ENCODE measurements at places on chromosomes 2 and 18.

- DNase-seq, result no peak
These were observed 3.6 kb downstream of the ARID5A start for GRCh38 chr2:96540136-96540535.

- no peak for DNase-seq
These were observed 4.3 kb upstream of the UGT1A6 start for GRCh38 chr2:233688341-233688740.

- DNase-seq, result no peak
These were observed 15.7 kb downstream of the FAM98A start for GRCh38 chr2:33583194-33583938.

GRCh38 chr18:1930291-1931270, 640.7 kb downstream of the METTL4 start:
- no peak for DNase-seq

DNA sequence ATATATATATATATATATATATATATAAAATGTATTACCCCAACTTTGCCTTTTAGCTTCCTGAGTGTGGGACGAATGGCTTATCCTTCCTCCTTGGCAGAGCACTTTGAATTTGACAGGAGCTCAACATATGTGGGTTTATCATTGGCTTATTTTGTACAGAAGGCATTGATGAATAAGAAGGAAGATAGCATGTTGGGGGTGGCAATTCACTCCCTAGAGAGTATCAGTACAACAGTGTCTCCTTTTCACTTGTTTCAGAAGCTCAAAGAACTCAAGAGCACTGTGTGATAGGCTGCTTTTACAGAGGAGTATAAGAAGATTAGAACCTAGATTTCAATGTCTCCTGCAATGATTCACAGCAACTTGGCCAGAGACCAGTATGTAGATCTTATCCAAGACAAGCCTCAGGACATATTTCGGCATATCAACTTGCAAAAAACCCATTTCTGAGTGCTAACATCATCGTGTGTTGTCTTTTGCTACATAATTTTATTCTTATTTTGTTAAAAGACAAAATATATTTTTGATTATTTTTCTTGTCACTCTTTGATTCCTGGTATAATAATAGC, 345.8 kb downstream of the SOCS6 start:
- no peak for DNase-seq

GRCh38 chr18:62420151-62420512, 95.0 kb downstream of the TNFRSF11A start:
- DNase-seq, result no peak

- DNase-seq, result no peak
These were observed 84.5 kb downstream of the AFF3 start for GRCh38 chr2:100057901-100058261.

GRCh38 chr18:41942254-41942653, 12.8 kb upstream of the PIK3C3 start:
- DNase-seq, result no peak

DNA sequence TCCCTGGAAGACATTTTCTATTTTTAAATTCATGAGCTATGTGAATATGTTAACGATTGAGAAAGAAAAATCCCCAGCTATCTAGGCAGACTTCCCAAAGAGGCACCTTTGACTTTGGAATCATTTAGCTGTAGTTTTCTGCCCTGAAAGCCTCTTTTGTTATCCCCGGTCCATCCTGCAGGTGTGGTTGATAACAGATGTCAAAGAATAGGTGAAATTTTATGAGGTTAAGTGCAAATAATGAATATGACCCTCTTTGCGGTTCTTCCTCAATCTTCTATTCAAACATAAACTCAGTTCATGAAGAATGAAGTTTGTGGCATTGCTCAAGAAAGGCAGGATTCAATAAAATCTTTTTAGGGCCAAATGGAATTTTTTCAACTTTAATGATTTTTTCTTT, 51.6 kb upstream of the ATP8B1 start:
- no peak for DNase-seq

- peak; percentile 51 for DNase-seq
These were observed 102.6 kb downstream of the HDAC4 start for GRCh38 chr2:239298116-239298804.

DNA sequence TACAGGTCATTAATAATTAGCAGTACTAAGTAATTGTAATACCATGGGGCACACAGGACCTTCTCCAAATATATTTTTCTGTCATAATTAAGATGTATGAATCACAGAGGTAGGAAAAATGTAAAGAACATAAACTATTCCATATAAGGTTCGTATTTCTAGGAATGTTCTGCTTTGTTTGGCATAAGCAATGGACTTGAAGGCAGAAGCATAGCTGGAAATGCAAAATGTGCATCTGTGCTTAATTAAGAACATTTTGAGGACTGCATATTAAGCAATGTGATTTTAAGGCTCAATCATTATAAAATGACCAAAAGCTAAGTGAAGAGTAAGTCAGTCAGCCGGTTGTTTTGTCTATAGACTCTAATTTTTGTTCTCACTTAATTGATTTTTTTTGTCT, 123.2 kb downstream of the RBM43 start:
- no peak for DNase-seq

DNA sequence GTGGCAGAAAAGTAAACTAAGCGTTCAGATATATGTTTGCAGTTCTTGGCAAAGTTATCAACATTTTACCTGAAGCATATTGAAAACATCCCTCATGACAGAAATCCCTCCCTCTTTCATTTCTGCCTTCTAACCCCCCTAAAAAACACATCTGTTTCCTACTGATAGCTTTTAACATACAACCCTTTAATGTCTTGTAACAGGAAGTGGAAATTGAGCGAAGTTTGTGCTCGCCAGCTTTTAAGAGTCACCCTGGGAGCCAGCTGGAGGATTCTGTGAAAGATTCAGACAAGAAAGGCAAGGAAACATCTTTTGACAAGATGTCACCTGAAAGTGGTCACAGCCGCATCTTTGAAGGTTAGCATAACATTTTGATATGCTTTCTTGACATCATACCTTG, 247.4 kb downstream of the XIRP2 start:
- no peak for DNase-seq

GRCh38 chr2:203774760-203775159, 68.3 kb downstream of the CD28 start:
- no peak for DNase-seq

DNA sequence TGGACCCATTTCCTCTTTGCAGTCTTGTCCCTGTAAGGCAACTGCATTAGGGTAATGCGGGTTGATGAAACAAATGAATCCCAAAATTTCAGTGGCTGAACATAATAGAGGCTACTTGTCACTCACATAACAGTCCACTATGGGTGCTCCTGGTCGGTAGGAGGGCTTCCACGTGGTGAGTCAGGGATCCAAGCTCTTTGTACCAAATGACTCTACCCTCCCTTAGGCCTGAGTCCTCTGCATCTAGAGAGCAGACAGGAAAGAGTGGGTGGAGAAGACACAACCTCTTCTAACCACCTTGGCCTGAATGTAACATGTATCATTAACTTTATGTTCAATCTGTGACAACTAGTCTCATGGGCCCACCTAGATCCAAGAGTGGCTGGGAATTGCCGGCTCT, 86.2 kb upstream of the HAAO start:
- no peak for DNase-seq

- DNase-seq, result no peak
These were observed 53.5 kb upstream of the ASAP2 start for GRCh38 chr2:9152975-9153642.

DNA sequence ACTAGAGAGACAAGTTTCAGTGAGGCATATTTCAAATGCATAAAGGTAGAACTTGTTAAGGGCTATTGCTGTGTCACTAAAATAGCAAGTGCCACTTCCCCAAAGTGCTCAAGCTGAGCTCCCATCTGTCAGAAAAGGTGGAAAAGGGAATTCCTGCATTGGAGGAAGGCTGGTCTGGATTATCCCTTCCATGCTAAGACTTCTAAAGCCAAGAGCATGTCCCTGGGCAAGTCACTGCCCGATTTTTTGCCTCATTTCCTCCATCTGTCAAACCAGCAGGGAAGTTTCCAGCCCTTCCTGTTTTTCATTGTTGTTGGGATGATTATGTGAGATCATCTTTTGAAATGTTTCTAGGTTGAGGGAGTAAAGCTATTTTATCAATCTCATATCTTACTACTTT, 175.5 kb downstream of the SETBP1 start:
- no peak for DNase-seq

DNA sequence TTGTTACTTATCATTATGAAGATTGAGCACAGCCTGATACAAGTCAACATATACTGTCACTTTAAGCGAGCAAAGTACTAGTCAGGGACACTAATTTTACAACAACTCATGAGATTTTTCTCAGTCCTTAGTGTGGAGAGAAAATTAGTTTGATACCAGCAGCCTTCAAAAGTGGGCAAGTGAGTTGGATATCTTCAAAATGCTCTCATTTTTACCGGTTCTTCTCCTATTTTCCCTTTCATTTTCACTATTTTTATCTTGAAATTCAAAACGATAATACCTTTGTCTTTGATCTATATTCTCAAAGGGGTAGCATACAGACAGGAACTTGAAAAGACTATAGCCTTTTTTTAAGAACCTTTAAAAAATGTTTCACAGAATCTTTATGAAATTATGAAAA, 52.0 kb upstream of the UBXN4 start:
- no peak for DNase-seq

DNA sequence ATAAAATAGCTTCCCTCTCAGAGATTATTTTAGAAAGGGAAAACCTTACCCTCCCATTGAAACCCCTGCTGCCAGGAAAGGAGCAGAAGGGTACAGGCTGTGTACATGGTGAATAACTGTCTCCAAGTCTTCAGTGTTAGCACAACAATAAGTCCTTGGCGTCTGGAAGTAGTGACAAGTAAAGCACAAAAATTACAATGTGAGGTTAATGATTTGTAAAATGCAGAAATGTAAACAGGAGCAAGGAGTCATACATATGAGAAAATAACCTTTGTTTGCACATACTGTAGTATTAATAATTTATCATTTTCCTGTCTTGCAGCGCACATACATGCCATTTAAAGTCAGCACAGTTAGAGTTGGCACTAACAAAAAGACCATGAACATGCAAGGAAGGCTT, 40.5 kb downstream of the ABHD3 start:
- DNase-seq, result no peak

- DNase-seq, result no peak
These were observed 7.2 kb downstream of the SMYD1 start for GRCh38 chr2:88074854-88075292.

- no peak for DNase-seq
These were observed 35.1 kb downstream of the DCAF17 start for GRCh38 chr2:171469176-171469575.

GRCh38 chr2:230048010-230048671, 20.6 kb downstream of the SLC16A14 start:
- DNase-seq, result no peak

DNA sequence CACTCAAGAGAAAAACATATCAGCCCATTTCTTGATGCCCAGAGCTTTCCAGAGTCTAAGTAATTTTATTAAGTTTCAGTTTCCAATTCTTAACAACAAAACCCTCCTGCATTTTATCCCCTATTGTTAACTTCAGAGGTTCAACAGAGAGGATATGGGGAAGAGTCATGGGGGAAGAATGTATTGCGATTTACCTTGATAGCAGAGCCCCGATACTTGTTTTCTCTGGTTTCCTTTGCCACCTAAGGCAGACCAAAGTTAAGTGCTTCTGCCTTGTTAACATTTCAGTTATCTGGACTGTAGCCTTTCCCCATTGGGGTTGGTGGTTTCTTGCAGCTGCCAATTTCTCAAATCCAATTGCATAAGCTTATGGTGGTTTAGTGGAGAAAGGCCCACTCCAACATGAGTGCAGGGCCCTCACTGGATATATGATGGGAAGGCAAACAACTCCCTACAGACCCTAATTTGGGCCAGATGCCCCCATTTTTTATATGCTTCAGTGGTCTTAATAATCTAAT, 82.0 kb upstream of the ITGB6 start:
- DNase-seq, result no peak

DNA sequence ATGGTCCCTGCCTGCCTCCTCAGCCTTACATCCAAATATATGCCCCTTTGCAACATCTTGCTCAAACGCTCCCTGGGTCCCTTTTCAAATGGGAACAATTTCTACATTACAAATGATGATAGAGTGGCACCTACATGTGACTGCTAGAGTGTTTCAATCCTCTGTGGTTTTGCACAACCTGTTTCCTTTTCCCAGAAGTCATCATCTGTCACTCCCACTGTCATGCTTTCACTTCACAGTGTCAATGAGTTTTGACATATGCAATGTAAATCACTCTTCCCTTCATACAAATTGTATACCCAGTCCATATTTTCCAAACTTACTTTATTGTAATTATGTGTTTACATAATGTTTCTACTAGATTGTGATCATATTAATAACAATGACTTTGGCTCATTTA, 887.3 kb downstream of the TDRD15 start:
- DNase-seq, result no peak

GRCh38 chr2:168780669-168781071, 21.8 kb upstream of the NOSTRIN start:
- DNase-seq, result no peak

GRCh38 chr2:5696404-5696944, 4.3 kb downstream of the SOX11 start:
- no peak for DNase-seq

DNA sequence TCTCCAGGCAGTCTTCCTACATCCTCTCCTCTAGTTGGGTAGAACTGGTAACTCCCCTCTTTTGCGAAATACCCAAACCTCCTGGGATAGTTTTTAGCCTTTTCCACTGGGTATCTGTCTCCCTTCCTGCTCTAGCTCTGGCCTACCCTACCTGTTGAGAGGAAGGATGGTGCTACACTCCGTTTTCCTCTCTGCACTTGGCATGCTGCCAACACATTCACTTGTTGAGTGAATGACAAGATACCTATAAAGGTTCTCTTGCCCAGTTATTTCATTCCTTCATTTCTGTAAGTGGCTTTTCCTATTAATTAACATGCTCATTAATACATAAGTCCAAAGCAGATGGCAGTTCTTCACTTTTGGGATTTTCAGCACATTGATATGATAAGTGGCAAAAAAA, 293.8 kb downstream of the CNTNAP5 start:
- no peak for DNase-seq

GRCh38 chr2:196335221-196335634, 163.8 kb upstream of the STK17B start:
- DNase-seq, result no peak

- DNase-seq, result no peak
These were observed 1.4 kb downstream of the ALMS1 start for GRCh38 chr2:73386894-73387636.

GRCh38 chr2:118881490-118882129, 34.2 kb upstream of the EN1 start:
- peak; percentile 34 for DNase-seq

GRCh38 chr2:228017784-228018183, 146.4 kb downstream of the DAW1 start:
- DNase-seq, result no peak

- no peak for DNase-seq
These were observed 7.5 kb upstream of the IMP4 start for GRCh38 chr2:130335226-130335625.

- DNase-seq, result no peak
These were observed 48.1 kb upstream of the TBC1D8 start for GRCh38 chr2:101199251-101199791.
